ENCODE measurements at places on chromosomes 2 and 18. TPM values are rescaled to one million over a fixed set of nuclear protein-coding genes. Genes with fewer than 3 reads are reported as not detected.

The FSIP2 gene
- 0.44 TPM for total RNA-seq

The CCDC121 gene
- total RNA-seq = 1.8 TPM

The IGFBP2 gene
- 203 TPM for total RNA-seq

The GPD2 gene
- 58.7 TPM for total RNA-seq

The MARCO gene
- total RNA-seq = not detected

The DYSF gene
- total RNA-seq = 166 TPM

The RAB10 gene
- total RNA-seq = 80.3 TPM

The PDE6D gene
- 16.4 TPM for total RNA-seq

The ZNF396 gene
- total RNA-seq = 0.65 TPM

The UPP2 gene
- not detected for total RNA-seq

The ASXL3 gene
- under 0.01 TPM for total RNA-seq

The TRIB2 gene
- total RNA-seq = 12.6 TPM

The GMPPA gene
- total RNA-seq = 27.0 TPM

The GCKR gene
- total RNA-seq = under 0.01 TPM

The FHL2 gene
- total RNA-seq = 27.4 TPM

The IL1B gene
- total RNA-seq = 0.32 TPM

The ARHGEF4 gene
- 1.0 TPM for total RNA-seq

The CRYGD gene
- total RNA-seq = not detected

The BCL11A gene
- 1.1 TPM for total RNA-seq

The DHRS9 gene
- 0.13 TPM for total RNA-seq

The AGXT gene
- total RNA-seq = not detected

The ALLC gene
- not detected for total RNA-seq

The MAP2 gene
- 5.0 TPM for total RNA-seq

The RFTN2 gene
- total RNA-seq = 7.8 TPM

The ELOA2 gene
- total RNA-seq = not detected

The POTEJ gene
- total RNA-seq = 0.16 TPM

The PRKCE gene
- total RNA-seq = 70.9 TPM

The UGT1A5 gene
- not detected for total RNA-seq

The SCN7A gene
- not detected for total RNA-seq

The CHRNA1 gene
- 0.16 TPM for total RNA-seq

The SPEG gene
- 0.44 TPM for total RNA-seq

The PFN4 gene
- 0.32 TPM for total RNA-seq

The TP53I3 gene
- 46.4 TPM for total RNA-seq

The SRD5A2 gene
- total RNA-seq = not detected

The CTNNA2 gene
- not detected for total RNA-seq

The SOWAHC gene
- total RNA-seq = 7.7 TPM

The HJURP gene
- total RNA-seq = 11.0 TPM

The RTTN gene
- 21.3 TPM for total RNA-seq

The CYS1 gene
- not detected for total RNA-seq

The TXNDC2 gene
- total RNA-seq = not detected

The KLHL30 gene
- not detected for total RNA-seq

The CSRNP3 gene
- total RNA-seq = under 0.01 TPM

The LHCGR gene
- not detected for total RNA-seq

The CD8B gene
- not detected for total RNA-seq

The FBXO11 gene
- 41.6 TPM for total RNA-seq

The ALPG gene
- not detected for total RNA-seq

Measured in bladder microvascular endothelial cell (primary cell).